Psoas muscle (tissue), 8 donors: ENCODE measurements at places on chromosomes 7 and 10. TPM values are rescaled to one million over a fixed set of nuclear protein-coding genes. Genes with fewer than 3 reads are reported as not detected.

GRCh38 chr10:67622511-67622910 lies 73.5 kb downstream of the CTNNA3 start:
- no peak for DNase-seq

DNA sequence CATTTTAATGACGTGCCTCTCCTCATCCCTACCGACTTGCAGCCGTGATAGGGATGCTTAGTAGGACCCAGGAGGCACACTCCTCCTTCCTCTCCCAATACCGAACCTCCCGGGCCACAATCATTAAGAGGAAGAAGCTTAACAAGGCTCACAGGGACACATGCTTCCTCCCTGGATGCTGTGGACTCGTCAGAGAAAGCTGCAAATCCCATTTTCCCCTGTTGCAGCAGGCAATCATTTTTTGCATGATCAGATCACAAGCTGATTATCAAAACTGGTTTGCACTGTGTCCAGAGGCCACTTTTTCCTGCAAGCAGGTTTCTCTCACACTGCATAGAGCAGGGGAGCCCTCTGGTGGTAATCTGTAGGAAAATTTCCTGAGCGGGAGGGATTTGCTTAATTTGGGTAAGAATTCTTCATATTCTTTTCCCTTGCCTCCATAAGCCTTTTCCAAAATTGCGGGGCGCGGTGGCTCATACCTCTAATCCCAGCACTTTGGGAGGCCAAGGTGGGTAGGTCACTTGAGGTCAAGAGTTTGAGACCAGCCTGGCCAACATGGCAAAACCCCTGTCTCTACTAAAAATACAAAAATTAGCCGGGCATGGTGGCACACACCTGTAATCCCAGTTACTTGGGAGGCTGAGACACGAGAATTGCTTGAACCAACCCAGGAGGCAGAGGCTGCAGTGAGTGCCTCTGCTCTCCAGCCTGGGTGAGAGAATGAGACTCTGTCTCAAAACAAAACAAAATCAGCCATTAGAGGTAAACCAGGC lies 16.1 kb upstream of the LAMB4 start:
- DNase-seq: no peak

Gene SPDYE6
- total RNA-seq: not detected

- DNase-seq: peak; percentile 18
Measured at GRCh38 chr10:31083765-31084184, 52.1 kb upstream of the ZNF438 start.

- no peak for DNase-seq
Measured at GRCh38 chr10:26755443-26755903, 58.0 kb downstream of the PDSS1 start.

DNA sequence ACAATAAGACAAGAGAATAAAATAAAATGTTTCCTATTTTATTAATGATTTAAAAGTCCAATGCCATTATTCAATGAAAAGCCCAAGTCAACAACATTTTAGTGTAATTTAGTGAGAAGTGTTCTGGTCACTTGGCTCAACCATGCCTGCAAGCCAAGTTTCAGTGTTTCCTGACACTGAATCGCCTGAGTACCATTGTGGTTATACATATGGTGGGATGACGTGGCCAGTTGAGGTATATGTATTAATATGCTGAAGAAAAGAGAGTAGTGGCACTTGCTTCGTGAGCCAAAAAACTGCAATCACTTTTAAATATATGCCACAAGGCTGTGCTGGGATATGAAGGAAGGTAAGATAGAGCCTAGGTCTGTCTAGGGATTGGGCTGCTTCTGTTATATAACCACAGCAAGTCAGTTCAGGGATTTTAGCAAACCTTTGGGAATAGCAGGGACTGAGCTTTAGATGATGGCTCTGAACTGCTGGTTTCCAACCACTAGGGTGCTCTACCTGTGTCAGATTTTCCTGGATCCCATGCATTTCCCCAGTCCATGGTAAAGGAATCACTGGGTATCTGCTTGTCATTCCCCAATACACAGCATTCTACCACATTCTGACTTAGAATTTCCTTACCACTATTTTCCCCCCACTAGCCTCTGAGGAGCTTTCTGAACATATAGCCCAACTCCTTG lies 214.0 kb upstream of the PRPS1L1 start:
- DNase-seq: no peak

DNA sequence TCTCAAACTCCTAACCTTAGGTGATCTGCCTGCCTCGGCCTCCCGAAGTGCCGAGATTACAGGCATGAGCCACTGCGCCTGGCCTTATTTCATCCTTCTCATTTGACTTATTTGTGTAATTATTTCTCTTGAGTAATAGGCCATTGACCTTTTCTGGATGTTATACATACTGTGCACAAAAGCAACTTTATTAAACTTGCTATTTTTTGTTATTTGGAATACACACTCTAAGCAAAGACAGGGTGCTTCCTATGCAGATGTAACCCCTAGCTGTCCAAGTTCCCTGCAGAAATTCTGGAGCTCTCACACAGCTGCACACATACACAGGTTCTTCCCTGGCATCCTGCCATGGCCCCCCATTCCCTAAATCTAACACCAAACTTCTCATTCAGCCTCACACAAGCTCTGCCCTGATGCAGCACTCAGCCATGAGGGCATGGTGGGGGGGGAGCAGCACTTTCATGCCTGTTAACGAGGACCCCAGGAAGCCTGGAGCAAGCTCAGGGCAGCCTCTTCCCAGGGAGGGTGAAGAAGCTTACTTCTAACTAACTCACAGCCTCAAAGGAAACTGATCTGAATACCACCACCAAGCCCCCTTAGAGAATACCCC lies 33.2 kb downstream of the SH3PXD2A start:
- no peak for DNase-seq

- no peak for DNase-seq
Measured at GRCh38 chr7:107446988-107447387, 22.9 kb upstream of the GPR22 start.

Gene SNX13
- 59.2 TPM for total RNA-seq

DNA sequence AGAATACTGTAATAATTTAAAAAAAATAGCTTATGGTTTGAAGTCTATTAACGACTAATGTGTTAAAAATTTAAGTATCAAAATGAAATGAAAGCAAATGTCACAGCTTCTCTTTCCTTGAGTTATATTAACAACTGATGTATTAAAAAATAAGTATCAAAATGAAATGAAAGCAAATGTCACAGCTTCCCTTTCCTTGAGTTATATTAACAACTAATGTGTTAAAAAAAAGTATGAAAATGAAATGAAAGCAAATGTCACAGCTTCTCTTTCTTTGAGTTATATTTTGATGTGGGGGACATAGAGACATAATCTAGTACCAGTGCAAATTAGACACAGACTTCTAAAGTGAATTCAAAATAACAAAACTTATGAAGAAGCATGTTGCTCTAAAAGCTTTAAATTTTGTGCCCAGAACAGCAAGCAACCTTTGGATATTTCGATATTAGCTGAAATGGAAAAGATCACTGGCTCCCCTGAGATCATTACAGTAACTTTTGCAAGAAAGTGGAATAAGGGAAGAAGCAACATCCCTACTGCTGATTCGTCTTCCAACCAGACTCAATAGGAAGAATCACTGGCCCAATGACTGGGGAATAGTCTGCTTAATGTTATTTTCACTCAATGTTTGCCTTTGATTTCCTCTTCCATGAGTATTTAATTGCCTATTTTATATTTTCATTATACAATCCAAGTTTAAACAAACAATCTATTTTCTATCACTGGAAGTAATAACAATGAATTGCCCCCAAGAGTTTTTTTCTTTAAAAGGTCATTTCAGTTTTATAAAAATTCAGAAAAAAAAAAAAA lies 8.0 kb downstream of the SKAP2 start:
- DNase-seq: no peak
